ENCODE measurements at places on chromosomes 2 and 18.

GRCh38 chr2:156486147-156486546 is 50.0 kb downstream of the GPD2 start:
- no peak for DNase-seq

GRCh38 chr18:1244397-1245122 is 339.9 kb downstream of the ADCYAP1 start:
- DNase-seq = no peak

DNA sequence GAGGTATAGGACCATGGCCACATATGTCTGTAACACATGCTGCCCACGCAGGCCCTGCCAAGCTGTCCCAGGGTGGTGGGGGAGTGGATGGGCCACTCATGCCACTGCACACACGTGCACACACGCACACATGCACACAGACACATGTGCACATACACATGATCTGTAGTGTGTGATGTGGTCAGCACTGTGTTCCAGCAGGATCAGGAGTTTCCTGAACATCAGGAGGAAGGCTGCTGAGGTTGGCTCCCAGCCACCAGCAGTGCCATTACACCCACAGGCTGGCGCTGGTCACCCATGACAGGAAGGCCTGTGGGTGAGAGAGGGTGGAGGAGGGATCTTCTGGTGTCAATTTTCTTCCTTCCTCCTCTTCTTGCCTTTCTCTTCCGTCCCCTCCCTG is 44.7 kb downstream of the POMC start:
- no peak for DNase-seq

GRCh38 chr2:240896871-240897692 is 1.1 kb upstream of the MAB21L4 start:
- no peak for DNase-seq

- no peak for DNase-seq
These were observed 39.3 kb downstream of the MOGAT1 start for GRCh38 chr2:222710736-222711135.

GRCh38 chr2:98736464-98736889 is 5.5 kb upstream of the MGAT4A start:
- DNase-seq = no peak

DNA sequence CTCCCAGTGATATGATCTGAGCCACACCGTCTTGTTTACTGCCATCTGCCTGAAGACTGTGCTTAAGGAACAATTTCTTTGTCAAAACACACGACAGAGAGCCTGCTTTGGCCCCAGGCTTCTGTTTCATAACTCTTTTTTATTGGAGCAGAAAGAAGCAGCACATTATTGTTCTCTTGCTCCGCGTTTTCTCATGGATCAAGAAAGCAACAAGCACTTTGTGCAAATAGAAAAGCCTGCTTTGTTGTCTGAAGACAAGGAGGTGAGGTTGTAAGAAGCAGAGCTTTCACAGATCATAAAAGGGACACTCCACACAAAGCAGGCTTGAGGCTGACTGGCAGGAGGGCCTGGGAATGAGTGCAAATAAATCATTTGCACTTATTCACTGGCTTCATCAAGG is 118.3 kb upstream of the FAM136A start:
- DNase-seq = no peak

- no peak for DNase-seq
These were observed 119.4 kb downstream of the COPS8 start for GRCh38 chr2:237205043-237205541.

All from stimulated activated naive CD4-positive, alpha-beta T cell treated with Interleukin-2 at 50 U/mL for 16 hours (primary cell).